DMS53 (cell line): ENCODE measurements at places on chromosomes 16 and 17.
A peak's percentile ranks its signal among the peaks of the same experiment; 100 is the strongest.

DNA sequence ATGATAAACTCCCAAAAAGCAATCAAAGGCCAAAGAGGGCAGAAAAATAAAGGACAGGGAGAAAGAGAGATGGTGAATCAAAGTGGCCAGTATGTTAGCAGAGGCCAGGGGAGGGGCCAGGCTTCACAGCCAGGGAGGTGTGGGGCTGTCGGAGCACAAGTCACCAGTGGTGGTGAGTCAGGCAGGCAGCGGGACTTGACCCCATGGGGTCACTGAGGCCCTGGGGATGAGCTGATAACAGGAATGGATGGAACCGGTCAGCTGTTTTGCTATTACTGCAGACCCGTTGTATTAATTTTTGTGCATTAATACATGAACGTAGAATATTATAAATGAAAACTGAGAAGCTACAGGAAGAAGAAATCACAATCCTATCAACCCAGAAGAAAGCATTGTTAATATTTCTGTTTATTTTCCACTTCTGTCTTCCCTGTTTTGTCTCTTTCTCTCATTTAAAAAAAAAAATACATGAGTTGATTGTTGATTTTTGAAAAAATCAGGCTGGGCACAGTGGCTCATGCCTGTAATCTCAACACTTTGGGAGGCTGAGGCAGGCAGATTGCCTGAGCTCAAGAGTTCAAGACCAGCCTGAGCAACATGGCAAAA, 106.9 kb downstream of the SOCS1 start:
- DNase-seq, result no peak

GRCh38 chr16:11098601-11099390, 154.4 kb downstream of the CLEC16A start:
- no peak for DNase-seq

GRCh38 chr16:67953641-67954375, 9.9 kb upstream of the LCAT start:
- no peak for DNase-seq

GRCh38 chr16:54936201-54936978, 5.7 kb downstream of the IRX5 start:
- peak; percentile 67 for DNase-seq

- peak; percentile 31 for DNase-seq
Measured at GRCh38 chr17:63961355-63962212, 11.1 kb downstream of the SCN4A start.

- DNase-seq, result no peak
Measured at GRCh38 chr16:1657841-1658240, 20.2 kb upstream of the JPT2 start.

GRCh38 chr17:58327363-58328194, 1.0 kb downstream of the TSPOAP1 start:
- DNase-seq, result no peak

DNA sequence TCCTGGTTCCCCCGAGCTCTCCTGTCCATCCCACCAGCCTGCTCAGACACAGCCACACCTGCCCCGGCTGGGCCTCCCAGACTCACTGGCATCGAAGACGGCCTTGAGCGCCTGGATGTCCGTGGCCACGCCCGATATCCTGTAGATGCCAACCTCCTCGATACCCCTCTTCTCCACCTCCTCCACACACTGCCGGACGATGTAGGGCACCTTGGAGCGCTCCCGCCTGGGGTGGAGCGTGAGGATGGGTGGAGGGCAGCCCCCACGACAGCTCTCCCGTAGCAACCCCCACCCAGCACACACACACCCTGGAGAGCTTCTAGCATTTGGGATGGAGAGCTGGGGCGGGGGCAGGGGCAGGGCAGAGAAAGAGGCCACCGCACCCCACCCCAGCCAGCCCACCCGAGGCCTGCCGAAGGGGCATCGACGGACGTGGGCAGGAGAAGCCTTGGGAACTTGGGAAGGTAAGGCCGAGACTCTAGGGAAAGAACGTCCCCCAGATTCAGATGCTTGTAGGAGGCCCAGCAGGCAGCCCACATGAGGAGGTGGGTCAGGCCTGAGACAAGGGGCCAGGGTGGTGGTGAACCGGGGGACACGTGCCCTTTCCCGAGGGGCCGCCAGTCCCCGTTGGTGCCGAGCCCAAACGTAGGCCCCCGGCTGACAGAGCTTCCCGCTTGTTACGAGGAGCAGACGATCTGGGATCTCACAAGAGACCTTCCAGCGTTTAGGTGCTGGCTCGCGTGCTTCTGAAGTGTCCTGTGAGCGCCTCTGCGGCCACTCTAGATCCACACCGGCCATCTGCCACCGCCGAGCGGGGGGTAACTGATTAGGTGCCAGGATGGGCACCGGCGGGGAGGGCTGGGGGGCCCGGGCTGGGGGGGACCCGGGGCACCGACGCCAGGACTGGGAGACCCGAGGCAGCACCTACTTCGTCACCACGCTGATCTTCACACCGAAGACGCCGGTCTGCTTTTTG, 15.1 kb downstream of the TIMM22 start:
- no peak for DNase-seq

GRCh38 chr17:10532026-10532425, 13.7 kb upstream of the MYH1 start:
- DNase-seq, result no peak

- no peak for DNase-seq
Measured at GRCh38 chr17:6079155-6079888, 9.1 kb downstream of the WSCD1 start.

- DNase-seq, result no peak
Measured at GRCh38 chr17:60863892-60864707, 186.4 kb downstream of the BCAS3 start.

- DNase-seq, result peak; percentile 40
Measured at GRCh38 chr16:57807252-57807967, 5.1 kb upstream of the KIFC3 start.

GRCh38 chr17:20930081-20930760, 112.6 kb downstream of the USP22 start:
- no peak for DNase-seq

DNA sequence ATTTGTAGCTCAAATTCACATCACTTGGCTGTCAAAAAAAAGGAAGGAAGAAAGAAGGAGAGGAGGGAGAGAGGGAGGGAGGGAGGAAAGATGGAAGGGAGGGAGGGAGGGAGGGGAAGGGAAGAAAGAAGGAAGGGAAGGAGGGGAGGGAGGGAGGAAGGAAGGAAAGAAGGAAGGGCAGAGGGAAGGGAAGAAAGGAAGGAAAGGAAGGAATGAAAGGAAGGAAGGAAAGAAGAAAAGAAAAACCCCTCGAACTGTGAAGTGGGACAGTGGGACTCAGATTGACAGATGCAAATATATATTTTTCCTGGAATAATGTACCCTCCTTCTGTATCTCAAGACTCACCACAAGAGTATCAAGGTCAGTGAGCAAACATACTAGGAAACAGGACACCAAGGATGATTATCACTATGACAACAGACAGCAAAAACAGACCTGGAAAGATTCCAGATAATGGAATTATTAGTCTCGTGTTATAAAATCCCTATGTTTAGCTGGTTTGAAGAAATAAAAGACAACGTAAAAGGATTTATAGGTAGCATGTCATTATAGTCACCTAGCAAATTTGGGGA, 24.2 kb upstream of the ABCA3 start:
- DNase-seq, result peak; percentile 74

DNA sequence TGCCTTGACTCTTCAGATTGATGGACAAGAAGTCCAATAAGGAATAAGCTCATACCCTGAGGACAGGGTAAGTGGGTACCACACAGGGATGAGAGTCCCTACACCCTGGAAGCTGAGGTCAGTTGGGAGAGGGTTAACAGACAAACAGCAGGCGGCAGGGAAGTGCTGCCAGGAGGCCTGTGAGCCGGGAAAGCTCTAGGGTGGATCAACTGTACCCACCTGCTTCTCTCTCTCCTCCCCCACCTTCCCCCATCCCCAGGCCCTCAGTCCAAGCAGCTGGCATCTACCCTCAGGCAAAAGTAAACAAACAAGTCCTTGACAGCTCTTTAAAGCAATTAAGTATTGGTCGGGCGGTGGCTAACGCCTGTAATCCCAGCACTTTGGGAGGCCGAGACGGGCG, 20.7 kb upstream of the MYLK3 start:
- peak; percentile 89 for DNase-seq

- no peak for DNase-seq
Measured at GRCh38 chr17:33651686-33652085, 358.6 kb upstream of the ASIC2 start.
